ENCODE measurements at places on chromosomes 6 and 20.
A peak's percentile ranks its signal among the peaks of the same experiment; 100 is the strongest.

GRCh38 chr6:42279966-42280629 lies 62.4 kb upstream of the MRPS10 start:
- peak; percentile 48 for DNase-seq

DNA sequence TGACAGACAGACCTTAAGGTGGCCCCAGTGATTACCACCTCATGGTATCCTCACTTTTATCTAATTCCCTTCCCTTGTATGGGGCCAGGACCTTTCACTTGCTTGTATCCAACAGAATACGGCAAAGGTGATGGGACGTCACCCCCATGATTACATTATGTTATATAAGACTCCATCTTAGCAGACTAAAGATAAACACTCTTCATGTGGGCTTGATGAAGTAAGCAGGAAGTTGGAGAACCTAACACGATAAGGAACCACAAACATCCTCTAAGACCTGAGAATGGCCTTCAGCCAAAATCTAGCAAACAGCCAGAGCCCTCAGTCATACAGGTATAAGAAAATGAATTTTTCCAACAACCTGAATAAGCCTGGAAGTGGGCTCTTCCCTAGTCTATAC lies 8.0 kb downstream of the SLC17A3 start:
- no peak for DNase-seq

DNA sequence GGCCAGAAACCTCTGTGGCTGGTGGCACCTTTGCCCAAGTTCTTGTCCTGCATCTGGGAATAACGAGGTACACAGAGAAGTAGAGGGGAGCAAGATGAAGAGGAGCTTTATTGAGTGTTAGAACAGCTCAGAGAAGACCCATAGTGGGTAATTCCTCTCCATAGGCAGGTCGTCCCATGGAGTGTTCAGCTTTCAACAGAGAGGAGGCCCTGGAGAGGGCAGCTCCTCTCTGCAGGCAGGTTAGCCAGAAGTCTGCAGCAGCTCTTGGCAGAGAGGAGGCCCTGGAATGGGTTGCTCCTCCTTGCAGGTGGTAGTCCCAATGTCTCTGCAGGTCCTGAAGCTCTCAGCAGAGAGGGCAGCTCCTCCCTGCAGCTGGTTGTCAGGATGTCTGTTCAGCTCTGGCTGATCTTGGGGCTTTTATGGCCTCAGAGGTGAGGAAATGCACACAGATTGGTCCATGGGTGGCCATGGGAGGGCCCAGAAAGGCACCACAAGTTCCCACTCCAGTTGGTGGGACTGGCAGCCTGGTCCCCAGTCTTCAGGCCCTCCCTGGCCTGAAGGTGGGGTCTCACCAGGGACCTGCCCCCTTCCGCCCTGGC lies 89.0 kb downstream of the IPCEF1 start:
- DNase-seq: no peak

DNA sequence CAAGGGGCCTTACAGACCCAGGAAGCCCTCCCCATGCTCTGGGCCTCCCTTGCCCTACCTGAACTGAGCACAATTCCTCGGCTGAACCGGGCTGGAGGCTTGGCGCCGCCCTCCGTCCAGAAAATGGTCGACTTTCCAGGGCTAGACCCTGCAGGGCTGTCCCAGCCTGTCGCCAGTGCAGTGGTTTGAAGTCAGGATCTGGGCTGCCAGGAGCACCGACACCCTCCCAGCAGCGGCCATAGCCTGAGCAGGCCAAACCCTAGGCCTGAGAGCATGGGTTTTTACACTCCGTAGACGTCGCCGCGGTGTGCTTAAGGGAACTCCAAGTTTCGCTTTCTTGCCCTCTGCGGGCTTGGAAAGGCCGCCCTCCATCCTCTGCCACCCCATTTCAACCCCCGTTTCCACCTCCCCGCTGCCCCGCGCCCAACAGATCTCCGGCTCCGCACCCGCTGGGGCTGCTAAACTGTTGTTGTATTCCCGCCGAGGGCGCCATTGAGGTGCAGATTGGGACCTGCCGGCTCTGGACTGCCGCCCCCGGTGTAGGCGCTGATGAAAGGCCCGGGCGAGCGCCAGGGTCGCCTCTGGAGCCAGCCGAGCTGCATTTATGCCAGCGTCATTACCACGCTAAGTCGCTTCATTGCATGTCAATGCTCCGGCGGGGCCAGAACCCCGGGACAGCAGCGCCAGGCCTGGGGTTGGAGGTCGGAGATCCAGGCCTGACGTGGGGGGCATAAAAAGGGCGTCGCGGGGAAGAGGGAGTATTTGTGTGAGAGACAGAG lies 2.2 kb upstream of the TFAP2A start:
- no peak for DNase-seq

- DNase-seq: no peak
Measured at GRCh38 chr20:43506238-43506637, 1.3 kb upstream of the L3MBTL1 start.

GRCh38 chr6:34178357-34179105 lies 32.6 kb upstream of the GRM4 start:
- DNase-seq: no peak

DNA sequence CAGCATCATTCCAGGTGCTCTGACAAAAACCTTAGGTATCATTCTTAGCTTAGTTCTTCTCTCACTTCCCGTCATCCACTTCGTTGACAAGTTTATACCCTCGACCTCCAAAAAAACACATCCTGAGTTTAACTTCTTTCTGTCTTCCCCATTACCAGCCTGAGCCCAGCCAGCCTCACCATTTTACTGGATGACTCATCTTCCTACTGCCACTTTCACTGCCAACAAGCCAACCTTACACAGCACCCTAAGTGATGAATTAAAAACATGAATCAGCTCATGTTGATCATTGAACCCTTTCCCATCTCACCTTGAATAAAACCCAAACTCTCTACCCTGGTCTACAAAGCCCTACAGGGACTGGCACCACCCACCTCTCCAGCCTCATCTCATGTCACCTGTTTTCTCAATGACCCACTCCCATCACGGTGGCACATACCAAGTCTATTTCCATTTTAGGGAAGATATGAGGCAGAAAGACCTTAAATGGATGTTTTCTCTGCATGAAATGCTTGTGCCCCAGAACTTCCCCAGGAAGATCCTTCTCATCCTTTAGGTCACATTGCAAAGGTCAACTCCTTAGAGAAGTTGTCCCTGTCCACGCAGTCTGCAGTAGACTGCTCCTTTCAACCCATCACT lies 9.9 kb upstream of the UST start:
- no peak for DNase-seq

DNA sequence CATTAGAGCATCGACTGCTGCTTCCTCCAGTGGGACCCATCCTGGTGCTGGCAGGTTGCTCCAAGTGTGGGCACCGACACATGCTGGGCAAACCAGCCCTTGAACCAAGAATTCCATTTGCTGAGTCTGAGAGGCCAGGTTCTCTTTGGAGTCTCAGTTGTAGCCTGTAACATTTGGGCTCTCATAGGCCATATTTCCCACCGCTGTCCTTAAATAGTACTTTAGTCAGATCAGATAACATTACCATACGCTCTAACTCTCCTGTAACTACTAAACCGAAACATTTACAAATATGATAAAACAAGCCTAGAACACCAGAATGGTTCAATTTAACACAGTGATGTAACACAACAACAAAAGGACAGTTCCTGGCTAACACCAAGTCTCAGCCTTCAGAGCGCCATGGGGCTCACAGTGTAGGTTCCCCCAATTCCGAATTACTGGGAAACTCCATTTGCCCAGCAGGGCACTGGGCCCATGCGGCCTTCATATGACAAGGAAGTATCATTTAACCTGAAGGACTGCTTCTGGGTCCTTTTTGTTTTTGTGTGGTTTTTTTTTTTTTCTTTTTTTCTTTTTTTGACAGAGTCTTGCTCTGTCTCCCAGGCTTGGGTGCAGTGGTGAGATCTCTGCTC lies 28.4 kb upstream of the CD93 start:
- DNase-seq: no peak

DNA sequence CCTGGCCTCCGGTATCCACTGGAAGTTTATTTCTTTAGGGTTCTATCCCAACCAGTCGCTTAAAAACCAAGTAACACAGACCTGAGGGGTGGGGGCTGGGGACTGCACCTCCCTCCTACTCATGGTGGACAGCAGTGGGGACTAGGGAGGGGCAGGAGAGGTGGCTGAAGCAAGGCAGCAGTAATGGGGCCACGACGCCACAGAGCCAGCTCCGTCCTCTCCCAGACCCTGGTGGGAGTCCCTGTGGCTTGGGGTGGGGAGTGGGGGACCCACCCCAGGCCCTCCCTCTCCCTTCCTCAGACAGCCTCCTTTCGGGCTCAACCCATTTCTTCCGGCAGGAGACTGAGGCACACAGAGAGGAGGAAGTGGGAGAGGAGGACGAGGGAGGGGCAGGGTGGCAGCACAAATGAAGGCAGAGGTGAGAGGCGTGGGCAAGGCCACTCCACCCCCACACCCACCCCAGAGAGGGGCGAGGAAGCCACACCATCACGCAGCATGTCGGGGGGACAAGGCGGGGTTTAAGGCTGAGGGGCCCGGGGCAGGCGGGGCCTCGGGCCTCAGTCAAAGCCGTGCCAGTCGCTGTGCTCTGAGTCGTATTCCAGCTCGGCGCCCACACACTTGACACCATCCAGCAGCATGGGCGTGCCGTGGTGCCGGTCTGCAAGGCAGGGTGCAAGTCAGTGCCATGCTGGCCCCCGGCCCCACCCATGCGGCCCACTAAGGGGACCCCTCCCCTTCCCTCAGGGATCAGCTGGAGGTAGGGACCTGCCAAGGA lies 13.9 kb downstream of the ADISSP start:
- no peak for DNase-seq

DNA sequence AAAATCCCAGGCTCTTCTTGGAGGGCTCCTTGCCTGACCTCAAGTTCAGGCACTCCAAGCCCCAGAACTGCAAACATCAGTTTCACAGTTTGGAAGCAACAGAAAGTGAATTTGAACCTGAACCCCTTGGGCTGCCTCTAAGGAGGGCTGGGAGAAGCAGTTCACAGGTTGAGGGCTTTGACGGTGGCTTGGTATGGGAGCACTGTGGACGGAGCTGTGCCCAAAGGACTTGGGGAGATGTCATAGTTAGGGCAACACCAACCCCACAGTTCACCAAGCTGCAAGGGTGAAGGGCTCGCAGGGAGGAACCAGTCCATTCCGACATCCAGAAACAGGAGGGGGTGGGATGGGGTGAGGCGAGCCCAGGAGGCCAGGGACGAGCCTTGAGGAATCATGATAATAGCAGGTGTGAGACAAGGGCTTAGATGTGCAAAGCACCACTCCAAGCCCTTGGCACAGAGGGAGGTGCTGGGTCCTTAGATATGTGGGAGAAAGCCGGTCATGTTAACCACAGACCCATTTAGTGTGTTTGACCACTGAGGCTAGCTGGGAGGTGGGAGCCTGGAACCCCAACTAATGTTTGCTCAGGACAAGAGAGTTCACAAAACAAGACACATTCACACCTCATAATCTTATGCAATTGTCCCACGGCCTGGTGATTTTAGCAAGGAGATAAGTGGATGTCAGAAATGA lies 4.3 kb downstream of the CEBPB start:
- DNase-seq: no peak

GRCh38 chr20:34647737-34648136 lies 29.2 kb downstream of the PIGU start:
- DNase-seq: no peak

All from EH (cell line).